MM.1S (cell line): ENCODE measurements at places on chromosomes 6 and 20.
A peak's percentile ranks its signal among the peaks of the same experiment; 100 is the strongest.

- no peak for DNase-seq
Observed at GRCh38 chr6:2173203-2173961, 72.0 kb downstream of the GMDS start.

DNA sequence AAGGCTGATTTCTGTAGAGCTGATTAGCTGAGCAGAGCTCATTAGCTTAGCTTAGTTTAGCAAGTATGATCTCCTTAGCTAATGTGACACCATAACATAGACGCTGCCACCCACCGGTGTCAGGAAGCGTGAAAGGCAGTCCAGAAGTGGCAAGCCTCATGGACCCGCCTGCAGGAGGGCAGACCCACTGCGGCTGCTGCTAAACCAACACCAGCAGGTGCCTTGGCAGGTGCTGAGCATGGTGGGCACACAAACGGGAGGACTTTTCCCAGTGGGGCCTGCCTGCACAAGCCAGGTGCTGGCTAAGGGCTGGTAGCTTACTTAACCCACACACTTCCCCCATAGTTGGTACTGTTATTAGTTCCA is 22.7 kb downstream of the ZDHHC14 start:
- DNase-seq: no peak

DNA sequence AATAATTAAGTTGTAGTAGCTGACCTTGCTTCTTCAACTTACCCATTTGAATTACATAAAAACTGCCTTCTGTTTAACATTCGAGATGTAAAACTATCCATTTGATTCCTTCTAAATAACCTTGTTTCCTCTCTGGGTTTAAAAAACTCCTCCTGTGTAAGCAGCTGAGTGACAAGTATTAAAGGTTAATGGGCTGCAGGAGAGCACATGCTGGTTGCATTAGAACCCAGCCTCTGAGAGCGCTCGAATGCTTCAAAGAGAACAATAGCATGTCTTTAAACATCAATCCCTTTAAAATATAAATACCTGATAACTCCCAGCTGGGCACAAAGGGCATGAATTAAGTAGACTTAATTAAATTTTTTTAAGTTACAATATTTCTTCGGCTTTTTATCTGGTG is 215.8 kb downstream of the EYA4 start:
- DNase-seq: no peak

DNA sequence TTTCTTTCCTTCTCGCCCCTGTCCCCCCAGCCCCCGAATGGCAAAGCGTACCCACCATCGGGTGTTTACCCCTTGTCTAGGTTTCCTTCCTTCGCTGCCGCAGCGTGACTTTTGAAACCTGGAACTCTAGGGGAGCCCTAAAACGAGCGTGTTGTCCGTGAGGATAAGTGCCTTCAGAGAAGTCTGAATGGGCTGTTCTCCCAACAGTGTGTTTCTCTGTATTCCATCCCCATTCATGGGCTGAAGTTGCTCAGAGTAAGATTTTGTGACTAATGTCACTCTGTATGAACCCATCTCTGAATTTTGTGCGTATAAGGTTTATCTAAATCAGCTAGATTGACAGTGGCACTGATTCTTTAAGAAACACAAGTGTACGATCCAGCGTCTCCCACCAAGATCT is 949 bp downstream of the MACROD2 start:
- no peak for DNase-seq

DNA sequence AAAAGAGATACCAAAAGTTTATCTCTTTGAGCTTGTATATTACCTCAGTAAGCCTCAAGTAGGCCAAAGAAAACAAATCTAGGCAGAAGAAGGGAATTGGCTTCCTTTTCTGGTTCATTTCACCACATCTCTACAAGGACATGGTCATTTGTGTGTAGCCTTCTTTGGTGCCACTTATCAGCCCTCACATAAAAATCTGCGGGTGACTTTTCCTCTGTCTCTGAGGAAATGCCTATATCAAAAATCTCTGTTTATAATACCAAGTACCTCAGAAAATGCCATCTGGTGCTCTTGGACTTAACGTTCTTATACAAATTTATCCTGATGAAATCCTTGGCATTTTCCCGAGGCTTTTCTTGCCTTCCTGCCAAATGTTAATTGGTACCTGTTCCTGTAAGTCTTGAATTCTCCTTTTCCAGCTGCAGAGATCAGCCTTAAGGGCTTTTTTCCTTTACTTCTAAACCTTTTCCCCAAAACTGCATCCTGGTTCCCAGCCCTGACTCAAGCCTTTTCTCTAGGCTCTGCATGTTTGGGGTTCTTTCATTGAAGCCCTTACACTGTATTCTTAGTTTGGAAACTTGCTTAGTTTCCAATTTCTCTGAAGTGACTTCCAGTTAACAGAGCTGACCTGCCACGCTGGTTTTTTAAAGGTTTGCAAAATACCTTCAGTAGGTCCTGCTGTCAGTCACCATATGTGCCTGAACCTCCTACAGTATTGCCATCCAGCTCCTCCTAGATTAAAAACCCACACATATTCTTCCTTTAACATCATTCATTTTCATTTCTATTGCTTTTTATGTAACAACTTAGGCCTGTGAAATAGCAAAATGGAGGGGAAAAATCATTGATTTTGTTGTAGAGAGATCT is 191.2 kb upstream of the PREP start:
- DNase-seq: peak; percentile 30

- no peak for DNase-seq
Observed at GRCh38 chr20:23666698-23667097, 22.1 kb downstream of the CST4 start.

DNA sequence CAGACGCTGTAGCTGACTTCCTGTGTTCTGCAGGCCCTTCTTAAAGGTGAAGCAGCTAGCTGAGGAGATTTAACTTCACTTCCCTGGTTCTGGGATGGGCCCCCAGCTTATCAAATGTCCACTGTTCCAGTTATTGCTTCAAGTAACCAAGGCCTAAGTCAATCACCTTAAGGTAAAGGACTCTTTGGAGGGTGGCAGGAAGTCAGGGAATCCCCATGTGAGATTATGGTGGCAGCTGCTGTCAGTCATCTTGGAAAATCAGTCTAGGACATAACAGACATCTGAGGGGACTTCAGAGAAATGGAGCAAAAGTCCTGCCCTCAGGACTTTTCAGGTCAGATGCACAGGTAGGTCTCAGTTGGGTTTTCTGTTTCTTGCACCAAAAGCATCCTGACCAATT is 3.8 kb downstream of the ELOVL5 start:
- DNase-seq: no peak
